Testis (tissue), 5 donors: ENCODE measurements at places on chromosomes 7 and 10. TPM values are rescaled to one million over a fixed set of nuclear protein-coding genes. Genes with fewer than 3 reads are reported as not detected.
A peak's percentile ranks its signal among the peaks of the same experiment; 100 is the strongest.

Gene MACC1
- 0.79 TPM for total RNA-seq

Gene LHFPL3
- total RNA-seq: 0.19 TPM

Gene CCDC146
- 35.7 TPM for total RNA-seq

Gene LRMDA
- 10.6 TPM for total RNA-seq

Gene SLC29A3
- 10.7 TPM for total RNA-seq

Gene GPR15LG
- not detected for total RNA-seq

Gene ANKRD26
- 17.6 TPM for total RNA-seq

Gene VDAC2
- 111 TPM for total RNA-seq

DNA sequence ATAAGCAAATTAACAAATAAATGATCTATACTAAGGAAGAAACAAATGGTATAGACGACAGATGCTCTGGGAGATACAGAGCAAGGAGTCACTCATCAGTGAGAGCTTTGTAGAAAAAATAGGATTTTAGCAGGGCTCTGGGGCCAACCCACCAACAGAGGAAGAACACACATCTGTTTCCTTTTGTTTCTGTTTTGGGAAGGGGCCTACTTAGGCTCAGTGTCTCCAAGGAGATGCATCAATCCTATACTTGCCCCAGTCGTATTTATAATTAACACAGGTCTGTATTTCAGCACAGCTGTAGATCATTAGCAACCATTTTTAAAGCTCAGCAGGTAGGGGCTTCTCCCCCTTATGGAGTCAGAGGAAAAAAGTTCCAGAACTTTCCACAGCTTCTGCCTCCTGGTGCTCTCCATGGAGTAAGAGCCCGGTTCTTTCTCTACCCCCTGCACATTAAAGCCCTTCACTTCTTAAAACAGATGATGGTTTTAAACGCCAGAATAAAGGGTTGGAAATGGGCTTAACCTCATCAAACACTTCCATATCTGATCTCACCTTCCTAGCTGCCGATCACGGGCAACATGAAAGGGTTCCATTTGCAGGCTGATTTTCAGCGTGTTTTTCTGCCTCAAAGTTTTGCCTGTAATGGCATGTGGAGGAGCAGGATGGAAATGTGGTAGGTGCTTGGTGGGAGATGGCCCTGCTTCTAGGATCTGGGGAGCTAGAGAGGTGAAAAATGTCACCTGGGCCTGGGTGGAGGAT, 291.7 kb downstream of the TCF7L2 start:
- no peaks in the 10 kb centered on the region for H3K4me1 ChIP-seq
- no peak for DNase-seq
- H3K36me3 ChIP-seq: no peaks in the 10 kb centered on the region
- H3K4me3 ChIP-seq: no peak overlapping the region
- H3K27me3 ChIP-seq: no peaks in the 10 kb centered on the region
- no peak overlapping the region for H3K27ac ChIP-seq

- no peak overlapping the region for H3K27ac ChIP-seq
- H3K4me1 ChIP-seq: peaks cover 29% of the 10 kb centered on the region
Observed at GRCh38 chr10:79116368-79116767, 47.6 kb downstream of the ZMIZ1 start.

- H3K27ac ChIP-seq: no peak overlapping the region
- H3K36me3 ChIP-seq: no peaks in the 10 kb centered on the region
- H3K4me1 ChIP-seq: no peaks in the 10 kb centered on the region
- no peaks in the 10 kb centered on the region for H3K27me3 ChIP-seq
Observed at GRCh38 chr7:3862774-3863173, 561.7 kb downstream of the SDK1 start.

- H3K4me1 ChIP-seq: peaks cover 10% of the 10 kb centered on the region
- no peak overlapping the region for H3K4me3 ChIP-seq
- no peaks in the 10 kb centered on the region for H3K36me3 ChIP-seq
Observed at GRCh38 chr10:101018118-101018599, 12.8 kb downstream of the PDZD7 start.

- no peaks in the 10 kb centered on the region for H3K4me1 ChIP-seq
- no peaks in the 10 kb centered on the region for H3K27me3 ChIP-seq
- no peak for DNase-seq
- H3K4me3 ChIP-seq: no peak overlapping the region
- H3K27ac ChIP-seq: no peak overlapping the region
- no peaks in the 10 kb centered on the region for H3K36me3 ChIP-seq
Observed at GRCh38 chr7:37971491-37971890, 51.1 kb downstream of the EPDR1 start.

DNA sequence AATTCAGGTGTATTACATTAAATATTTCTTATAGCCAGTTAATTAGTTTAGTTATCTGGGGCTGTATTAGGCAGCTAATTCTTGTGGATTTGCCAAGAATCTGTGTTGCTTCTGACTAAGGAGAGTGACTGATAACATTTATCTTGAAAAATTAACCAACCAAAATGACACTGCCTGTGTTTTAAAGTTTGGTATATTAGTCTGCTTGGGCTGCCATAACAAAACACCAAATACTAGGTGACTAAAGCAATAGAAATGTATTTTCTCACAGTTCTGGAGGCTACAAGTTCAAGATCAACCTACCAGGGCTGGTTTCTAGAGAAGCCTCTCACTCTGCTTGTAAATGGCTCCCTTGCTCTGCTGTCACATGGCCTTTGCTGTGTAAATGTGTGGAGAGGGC, 12.9 kb downstream of the EXOC4 start:
- H3K27me3 ChIP-seq: no peaks in the 10 kb centered on the region
- H3K36me3 ChIP-seq: no peaks in the 10 kb centered on the region
- no peak for DNase-seq
- no peak overlapping the region for H3K27ac ChIP-seq
- H3K4me1 ChIP-seq: no peaks in the 10 kb centered on the region

- no peaks in the 10 kb centered on the region for H3K27me3 ChIP-seq
- no peak overlapping the region for H3K4me3 ChIP-seq
Observed at GRCh38 chr7:132964876-132965275, 117.0 kb downstream of the CHCHD3 start.

- no peaks in the 10 kb centered on the region for H3K4me1 ChIP-seq
- no peak for DNase-seq
- H3K4me3 ChIP-seq: no peak overlapping the region
- H3K27me3 ChIP-seq: no peaks in the 10 kb centered on the region
- no peaks in the 10 kb centered on the region for H3K36me3 ChIP-seq
Observed at GRCh38 chr7:47266799-47267198, 315.1 kb downstream of the TNS3 start.

DNA sequence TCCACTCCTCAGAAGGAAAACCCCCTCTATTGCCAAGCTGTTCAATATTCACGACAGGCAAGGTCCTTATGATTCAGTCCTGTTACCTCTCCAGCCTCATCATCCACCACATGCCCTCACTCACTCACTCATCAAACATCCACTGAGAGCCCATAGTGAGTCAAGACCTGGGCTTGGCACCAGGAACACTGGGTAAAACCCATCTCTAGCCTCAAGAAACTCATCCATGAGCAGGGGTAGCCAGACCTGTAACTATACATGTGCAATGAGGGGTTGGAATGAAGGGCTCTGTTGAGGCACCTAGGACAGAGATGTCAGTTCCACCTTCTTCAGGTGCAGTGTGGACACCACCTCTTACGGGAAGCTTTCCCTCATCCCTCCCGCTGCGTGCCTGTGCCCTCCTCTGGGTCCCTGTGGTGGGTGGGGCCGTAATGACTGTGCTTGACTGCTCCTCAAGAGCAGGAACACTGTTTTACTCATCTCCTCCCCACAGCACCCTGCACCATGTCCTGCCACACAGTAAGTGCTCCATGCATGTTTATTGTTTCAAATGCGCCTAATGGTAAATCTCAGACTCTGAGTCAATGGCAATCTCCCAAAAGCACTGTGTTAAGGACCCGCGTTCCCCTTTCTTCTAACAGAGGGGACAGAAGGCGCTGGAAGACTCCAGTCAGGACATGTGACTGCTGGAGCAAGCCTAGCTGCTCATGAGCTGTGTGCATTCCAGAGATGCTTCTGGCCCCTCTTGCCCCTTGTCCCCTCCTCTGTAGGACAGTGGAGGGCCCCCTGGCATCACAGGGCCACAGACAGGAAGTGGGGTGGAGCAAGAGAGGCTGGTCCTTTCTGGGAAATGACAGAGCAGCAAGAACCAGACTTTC, 95.4 kb downstream of the HIPK2 start:
- H3K36me3 ChIP-seq: no peaks in the 10 kb centered on the region
- no peak overlapping the region for H3K4me3 ChIP-seq
- peaks cover 15% of the 10 kb centered on the region for H3K4me1 ChIP-seq
- H3K27me3 ChIP-seq: no peaks in the 10 kb centered on the region

DNA sequence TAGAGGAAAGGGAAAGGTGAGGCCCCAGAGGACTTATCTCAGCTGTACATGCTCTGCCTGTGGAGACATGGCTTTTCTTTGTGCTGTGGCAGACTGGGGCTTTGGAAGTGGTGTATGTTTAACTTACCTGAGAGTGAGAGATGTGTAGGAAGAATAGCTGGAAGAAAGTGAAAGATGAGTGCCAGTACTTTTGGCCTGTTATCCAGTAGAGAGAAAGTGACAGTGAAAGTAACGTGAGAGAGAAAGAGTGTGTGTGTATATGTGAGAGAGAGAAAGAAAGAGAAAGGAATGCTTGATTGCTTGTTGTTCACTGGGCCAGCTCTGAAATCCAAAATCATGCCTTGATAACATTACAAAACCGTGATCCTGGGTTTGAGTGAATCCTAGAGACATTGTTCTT, 25.5 kb downstream of the MTURN start:
- H3K27ac ChIP-seq: no peak overlapping the region
- H3K36me3 ChIP-seq: no peaks in the 10 kb centered on the region
- H3K4me1 ChIP-seq: peaks cover 4% of the 10 kb centered on the region
- no peak for DNase-seq

DNA sequence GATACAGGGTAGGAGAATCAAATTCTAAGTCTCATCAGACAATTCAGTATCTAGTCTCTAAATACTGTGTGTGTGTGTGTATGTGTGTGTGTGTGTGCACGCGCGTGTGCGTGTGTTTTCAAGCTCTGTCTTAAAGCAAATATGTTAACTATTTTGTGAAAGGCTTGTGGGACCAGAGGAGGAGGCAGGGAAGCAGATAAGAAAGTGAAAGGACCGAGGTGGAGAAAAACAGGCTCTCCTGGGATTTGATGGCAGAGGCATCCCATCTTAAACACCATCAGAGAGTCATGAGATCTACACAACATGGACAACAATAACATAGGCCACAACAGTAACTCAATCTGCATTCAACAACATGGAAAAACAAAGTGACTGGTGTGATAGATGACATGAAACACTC, 67.1 kb downstream of the PIP4K2A start:
- no peak for DNase-seq
- no peak overlapping the region for H3K4me3 ChIP-seq
- no peak overlapping the region for H3K27ac ChIP-seq
- H3K27me3 ChIP-seq: no peaks in the 10 kb centered on the region
- H3K4me1 ChIP-seq: peaks cover 24% of the 10 kb centered on the region

- H3K4me1 ChIP-seq: no peaks in the 10 kb centered on the region
- no peak overlapping the region for H3K4me3 ChIP-seq
- no peaks in the 10 kb centered on the region for H3K36me3 ChIP-seq
- H3K27ac ChIP-seq: no peak overlapping the region
Observed at GRCh38 chr7:148819697-148820360, 64.3 kb downstream of the EZH2 start.

- H3K4me3 ChIP-seq: no peak overlapping the region
- H3K27ac ChIP-seq: peak overlapping the region; percentile 29
- DNase-seq: no peak
- no peaks in the 10 kb centered on the region for H3K4me1 ChIP-seq
- H3K36me3 ChIP-seq: no peaks in the 10 kb centered on the region
Observed at GRCh38 chr10:73117976-73118743, 7.9 kb downstream of the NUDT13 start.

DNA sequence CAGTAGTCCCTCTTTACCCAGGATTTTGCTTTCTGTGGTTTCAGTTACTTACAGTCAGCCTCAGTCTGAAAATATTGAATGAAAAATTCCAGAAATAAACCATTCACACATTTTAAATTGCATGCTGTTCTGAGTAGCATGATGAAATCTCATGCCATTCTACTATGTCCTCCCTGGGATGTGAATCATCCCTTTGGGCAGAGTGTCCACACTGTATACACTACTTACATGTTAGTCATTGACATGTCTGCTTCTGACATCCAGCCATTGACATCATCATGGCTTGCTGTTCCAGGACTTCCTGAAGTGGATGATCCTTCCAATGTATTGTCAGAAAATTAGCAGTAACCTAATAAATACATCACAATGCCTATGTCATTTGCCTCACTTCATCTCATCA, 34.6 kb upstream of the MALRD1 start:
- H3K36me3 ChIP-seq: no peaks in the 10 kb centered on the region
- no peak overlapping the region for H3K27ac ChIP-seq
- H3K4me1 ChIP-seq: no peaks in the 10 kb centered on the region
- H3K27me3 ChIP-seq: no peaks in the 10 kb centered on the region
- no peak for DNase-seq

DNA sequence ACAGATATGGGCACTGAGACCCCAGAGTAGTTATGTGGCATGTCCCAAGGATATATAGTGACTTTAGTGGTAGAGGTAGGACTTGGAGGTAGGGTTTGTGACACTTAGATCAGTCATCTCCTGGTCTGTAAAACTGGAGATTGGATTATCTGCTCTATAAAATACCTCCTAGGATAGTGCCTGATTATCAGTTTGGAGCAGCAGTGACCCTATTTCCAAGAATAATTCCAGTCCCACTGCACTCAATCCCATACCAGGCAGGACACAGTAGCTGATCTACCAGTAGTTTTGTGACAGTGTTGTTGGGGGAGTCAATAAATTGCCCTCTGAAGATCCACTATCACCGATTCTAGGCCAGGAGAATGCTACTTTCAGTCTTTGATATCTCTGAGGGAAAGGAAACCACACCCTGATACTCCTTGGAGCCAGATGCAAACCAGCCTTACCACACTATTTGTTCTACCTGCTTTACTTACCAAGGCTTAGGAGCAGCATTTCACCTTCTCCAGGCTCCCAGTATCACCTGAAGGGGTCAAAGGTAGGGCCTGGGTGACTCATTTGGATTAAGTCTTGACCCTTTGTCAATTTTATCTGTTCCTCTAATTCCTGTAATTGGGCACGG, 30.6 kb downstream of the KMT2E start:
- peaks cover 12% of the 10 kb centered on the region for H3K4me1 ChIP-seq
- DNase-seq: no peak
- H3K4me3 ChIP-seq: no peak overlapping the region
- H3K27me3 ChIP-seq: no peaks in the 10 kb centered on the region
- H3K27ac ChIP-seq: no peak overlapping the region
